ENCODE measurements at places on chromosomes 2 and 18.

DNA sequence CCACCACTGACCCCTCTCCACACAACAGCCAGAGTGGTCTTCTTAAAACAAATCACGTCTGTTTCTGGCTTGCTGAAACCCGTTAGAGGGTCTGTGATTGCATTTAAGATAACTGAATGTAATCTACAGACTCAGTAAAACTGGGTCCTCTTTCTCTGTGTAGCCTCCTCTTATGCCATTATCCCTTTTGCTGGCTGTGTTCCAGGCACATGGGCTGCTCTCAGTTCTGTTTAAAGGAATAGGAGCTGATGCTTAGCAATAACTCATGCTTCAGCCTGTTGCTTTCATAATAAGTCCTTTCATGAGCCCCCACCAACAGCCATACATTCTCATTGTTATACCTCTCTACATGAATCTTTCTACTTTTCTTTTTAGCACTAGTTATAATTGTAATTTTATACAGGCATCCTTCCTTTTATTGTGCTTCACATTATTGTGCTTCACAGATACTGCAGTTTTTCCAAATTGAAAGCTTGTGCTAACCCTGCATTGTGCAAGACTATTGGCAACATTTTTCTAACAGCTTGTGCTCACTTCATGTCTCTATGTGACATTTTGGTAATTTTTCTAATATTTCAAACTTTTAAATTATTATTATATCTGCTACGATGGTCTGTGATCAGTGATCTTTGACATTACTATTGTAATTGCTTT is 782.6 kb downstream of the MBD2 start:
- no peak for DNase-seq

- no peak for DNase-seq
These were observed 199.4 kb downstream of the FSHR start for GRCh38 chr2:48954935-48955334.

- no peak for DNase-seq
These were observed 443 bp downstream of the CPSF3 start for GRCh38 chr2:9423922-9424272.

DNA sequence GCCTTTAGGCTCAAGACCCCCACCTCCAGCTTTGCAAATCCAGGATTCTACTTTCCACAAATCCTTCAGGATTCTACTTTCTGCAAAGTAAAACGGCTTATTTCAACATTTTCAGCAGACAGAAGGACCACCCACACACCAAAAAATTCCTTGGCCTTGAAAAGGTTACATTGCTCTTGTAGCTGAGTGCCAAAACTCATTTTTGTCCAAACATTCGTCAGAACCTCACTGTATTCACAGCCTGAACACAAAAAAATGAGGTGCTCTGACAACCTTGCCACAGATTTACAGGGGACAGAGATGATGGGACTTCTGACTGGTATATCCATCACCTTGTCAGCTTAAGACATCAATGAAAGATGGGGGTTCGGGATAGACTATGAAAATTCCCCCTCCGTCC is 63.0 kb upstream of the COX7A2L start:
- no peak for DNase-seq

GRCh38 chr18:58175786-58176176 is 131.8 kb downstream of the NEDD4L start:
- no peak for DNase-seq

DNA sequence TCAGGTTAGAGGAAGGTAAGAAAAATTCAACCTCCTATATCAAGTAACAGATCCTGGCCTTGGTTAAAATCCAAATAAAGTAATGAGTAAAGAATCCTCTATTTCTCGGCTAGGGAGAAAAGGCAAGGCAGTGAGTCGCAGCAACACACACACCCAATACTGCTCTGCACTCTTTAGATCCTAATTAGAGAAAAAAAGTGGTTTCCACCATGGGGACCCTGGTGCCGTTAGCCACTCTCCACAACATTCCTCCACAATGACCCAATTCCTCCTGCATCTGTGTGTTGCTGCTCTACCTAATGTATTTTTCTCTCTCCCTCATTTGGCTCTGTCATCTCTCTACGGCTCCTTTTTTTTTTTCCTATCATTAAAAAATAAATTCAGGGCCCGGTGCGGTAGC is 462.7 kb downstream of the METTL4 start:
- no peak for DNase-seq

DNA sequence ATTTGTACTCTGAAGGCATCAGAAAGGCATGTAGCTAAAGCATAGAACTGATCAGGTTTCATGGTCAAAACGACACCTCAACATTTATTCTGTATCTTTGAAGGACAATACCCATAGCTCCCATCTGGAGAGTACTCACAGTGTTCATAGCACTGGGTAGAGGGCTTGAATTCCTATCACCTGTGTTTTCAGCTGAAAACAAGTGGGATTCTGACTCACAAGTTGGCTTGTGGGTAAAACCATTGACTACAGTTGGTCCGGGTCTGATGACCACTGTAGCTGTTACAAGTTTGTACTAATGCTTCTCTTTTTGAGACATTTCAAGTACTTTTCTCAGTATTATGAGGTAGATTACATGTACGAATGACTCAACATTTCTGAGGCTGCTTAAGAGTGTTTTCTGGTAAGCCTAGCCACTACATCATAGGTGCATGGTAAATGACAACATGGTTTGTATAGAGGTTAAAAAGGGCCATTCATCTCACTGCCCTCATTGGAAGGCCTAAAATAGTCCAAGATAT is 68.6 kb upstream of the PELI1 start:
- no peak for DNase-seq

DNA sequence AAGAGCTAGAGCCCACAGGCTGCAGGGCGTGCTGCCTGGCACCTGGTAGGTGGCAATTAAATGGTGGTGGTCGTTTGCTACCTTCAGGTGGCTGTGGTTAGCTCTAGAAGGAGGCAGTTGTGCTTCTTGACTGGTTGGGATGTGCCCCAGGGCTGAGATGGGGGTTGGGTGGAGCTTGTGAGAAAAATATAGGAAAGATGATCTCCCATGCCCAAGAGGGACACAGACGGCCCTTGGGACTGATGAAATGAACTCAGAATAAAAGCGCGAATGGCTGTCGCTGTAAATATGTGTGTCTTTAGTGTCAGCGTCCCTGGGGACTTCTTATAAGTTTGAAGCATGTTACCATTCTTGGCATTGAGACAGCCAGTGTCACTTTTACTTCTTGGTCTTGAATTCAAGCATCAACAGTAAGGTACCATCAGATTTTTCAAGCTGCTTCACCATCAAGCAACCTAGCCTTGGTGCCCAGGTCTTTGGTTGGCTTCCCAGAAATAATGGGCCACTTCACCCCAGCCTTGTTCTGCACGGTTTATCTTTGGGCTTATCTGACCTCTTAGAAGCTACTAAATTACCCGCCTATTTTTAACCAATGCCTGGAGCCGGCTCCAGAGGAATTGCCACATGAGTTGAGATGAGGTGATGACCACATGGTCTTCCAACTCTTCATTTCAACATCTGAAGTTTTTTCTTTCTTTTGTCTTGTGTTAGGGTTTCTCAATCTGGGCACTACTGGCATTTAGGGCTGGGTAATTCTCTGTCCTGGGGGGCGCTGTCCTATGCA is 11.9 kb downstream of the LRRFIP1 start:
- DNase-seq: no peak

DNA sequence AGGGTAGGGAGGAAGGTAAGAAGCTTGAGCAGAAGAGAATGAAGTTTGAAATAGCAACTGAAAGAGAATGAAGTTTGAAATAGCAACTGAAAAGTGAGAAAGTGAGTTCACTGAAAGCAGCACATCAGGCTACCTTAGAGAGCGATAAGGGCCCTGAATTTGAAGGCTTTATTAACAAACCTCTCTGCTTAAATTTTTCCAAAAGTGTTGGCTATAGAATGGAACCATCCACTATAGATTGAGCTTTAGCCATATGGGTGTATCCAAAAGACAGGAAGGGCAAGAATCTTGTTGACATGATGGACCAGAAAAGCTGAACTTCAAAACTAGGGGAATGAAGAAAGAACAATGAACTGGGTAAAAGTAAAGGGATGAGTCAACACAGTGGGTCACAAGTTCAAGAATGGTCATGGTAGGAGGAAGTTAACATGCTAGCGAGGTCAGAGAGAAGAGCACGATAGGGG is 122.5 kb downstream of the ASXL3 start:
- no peak for DNase-seq

GRCh38 chr2:46249654-46250053 is 47.6 kb upstream of the EPAS1 start:
- DNase-seq: no peak

DNA sequence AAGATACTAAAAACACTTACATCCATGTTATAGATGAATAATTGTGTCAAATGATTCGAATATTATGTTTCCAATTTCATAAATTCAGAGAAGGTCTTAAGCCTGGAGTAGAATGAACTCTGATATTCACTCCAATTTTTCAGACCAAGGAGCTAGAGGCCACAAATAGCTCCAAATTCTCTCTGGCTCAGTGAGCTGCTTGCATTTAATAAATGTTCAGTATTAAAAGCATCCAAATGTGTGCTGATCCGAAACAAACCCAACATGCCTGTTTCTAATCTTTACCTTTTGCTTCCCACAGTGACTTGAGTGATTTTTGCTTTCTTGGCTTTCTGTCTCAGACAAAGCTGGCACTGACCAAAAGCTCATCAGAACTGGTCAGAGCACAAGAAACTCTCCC is 291.4 kb downstream of the CCDC85A start:
- DNase-seq: no peak

DNA sequence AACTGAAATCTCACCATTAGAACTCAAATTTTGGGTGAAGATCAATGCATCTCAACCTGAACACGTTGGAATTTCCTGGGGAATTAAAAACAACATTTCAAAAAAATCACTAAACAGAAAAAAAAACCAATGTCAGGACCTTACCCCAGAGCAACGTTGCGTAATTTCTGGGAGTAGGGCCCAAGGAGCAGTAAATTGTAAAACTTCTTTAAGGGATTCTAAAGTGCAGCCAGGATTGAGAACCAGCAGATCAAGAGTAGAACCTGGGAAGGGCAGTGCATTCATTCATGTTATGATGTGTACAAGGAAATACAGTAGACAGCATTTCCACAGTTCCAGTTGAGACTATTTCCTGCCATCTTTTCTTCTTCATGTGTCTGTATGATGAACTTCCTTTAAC is 56.9 kb downstream of the RHBDD1 start:
- no peak for DNase-seq

- DNase-seq: no peak
These were observed 4.4 kb downstream of the MBOAT2 start for GRCh38 chr2:8999102-8999446.

DNA sequence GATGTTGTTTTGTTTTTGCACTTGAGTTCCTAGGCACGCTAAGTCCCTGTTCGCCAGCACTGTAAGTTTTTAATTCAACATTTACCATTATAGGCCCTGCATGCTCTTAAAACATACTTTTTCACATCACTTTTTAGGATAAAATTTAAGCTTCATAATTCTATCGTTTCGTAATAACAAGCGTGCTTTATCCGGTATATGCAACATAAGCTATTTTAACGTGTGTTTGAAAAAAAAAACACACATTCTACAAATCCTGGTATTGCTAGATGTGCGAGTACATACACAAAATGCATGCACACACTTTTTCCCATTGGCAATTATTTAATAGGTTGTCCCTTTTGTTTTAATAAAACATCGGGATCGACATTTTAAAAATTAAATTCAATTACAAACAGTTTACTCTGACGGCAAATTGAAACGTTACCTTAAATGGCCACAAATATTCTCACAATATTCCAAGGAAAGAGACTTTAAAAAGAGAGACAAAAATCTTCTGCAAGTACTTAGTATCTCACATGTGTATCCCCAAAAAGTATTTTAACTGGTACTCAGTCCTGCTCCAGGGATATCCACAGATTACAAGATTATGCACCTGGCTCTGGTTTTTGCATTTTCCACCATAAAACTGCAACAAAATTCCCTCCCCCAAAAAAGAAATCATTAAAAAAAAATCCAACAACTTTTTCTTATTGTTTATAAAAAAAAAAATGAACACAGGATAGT is 1.0 kb upstream of the TCF4 start:
- DNase-seq: no peak

DNA sequence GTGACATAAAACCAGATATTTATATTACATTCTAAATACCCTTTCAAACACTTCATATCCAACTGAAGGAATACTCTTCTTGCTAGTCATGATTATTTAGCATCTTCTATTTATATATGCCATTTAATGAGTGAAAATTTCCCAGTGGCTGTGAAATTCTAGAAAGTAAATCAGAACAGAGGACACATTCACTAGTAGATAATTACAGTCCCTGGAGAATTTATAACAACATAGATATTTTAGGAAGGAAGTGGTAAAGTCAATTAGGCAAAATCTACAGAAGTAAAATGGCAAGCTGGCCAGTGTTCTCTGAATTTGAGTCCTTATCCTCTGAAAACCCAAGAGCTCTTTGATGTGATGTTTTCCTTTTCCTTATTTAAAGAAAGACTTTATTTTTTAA is 121.8 kb downstream of the PMAIP1 start:
- no peak for DNase-seq

- DNase-seq: no peak
These were observed 243.7 kb downstream of the TDRD15 start for GRCh38 chr2:21367421-21367820.

DNA sequence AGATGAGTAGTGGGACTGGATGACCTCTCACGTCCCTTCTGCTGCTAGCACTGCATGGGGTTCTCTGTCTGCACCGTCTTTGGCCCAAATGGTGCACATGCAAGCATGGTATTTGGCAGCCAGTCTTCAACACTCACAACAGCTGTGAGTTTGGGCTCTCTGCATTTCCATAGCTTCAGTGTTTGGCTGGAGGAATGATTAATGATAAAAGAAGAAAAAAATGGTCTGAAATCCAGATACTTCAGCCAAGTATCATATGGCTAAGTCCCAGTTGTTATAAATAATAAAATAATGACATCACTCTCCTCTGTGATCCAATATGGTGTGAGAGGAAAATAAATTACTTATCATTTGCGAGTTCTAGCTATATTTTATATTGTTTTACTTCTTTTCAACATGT is 173.3 kb downstream of the DCDC2C start:
- no peak for DNase-seq

- no peak for DNase-seq
These were observed 92.8 kb downstream of the ASAP2 start for GRCh38 chr2:9299161-9300100.

DNA sequence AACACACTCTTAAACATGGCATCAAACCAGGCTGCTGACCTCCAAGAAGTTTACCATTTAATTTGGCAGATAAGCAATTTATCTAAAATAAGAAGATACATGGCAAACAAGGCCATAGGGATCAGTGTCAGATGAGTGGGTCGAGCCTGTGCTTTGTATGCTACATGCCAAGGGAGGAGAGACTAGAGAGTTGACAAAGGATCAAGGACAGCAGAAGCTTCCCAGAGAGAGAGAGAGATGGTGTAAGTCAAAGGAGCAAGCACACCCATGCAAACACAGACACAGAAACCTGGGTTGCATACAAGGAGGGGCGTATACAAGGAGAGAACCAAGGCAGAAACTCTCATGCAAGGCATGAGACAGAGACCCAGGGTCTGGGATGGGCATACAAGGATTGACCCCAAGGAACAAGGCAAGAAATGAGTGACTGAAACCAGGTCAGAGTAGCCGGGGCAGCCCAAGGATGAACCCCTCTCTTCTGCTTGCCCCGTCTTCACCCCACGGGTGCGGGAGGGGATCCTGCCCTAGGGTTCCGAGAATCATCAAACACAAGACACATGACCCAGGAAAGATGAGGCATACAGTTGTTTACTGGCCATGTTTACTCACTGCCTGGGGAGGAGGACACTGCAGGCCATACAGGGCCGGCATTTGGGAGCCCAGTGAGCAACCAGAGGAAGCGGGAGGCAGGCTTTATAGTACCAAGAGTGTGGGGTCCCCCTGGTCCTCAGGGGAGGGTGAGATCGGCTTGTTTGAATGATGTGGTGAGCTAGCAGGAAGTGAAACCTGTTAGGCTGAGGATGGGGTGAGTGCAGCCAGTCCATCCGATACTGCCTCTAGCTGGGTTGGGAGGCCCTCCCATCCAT is 529.2 kb upstream of the ID2 start:
- DNase-seq: no peak
